ENCODE measurements at places on chromosomes 6 and 20. TPM values are rescaled to one million over a fixed set of nuclear protein-coding genes. Genes with fewer than 3 reads are reported as not detected.

The BPIFB1 gene
- not detected for total RNA-seq

The MEP1A gene
- not detected for total RNA-seq

The NRSN1 gene
- total RNA-seq, result not detected

The HSPA12B gene
- total RNA-seq, result not detected

The ZC3H12D gene
- 45.9 TPM for total RNA-seq

The GGTLC1 gene
- total RNA-seq, result not detected

The CLVS2 gene
- total RNA-seq, result not detected

The DTNBP1 gene
- 12.3 TPM for total RNA-seq

The PDE7B gene
- 0.11 TPM for total RNA-seq

The HLA-DRB5 gene
- total RNA-seq, result 10.1 TPM

The CST2 gene
- not detected for total RNA-seq

The ADGRG6 gene
- total RNA-seq, result 0.61 TPM

The FAM184A gene
- 0.79 TPM for total RNA-seq

The OR2H2 gene
- total RNA-seq, result not detected

The CST7 gene
- total RNA-seq, result 54.6 TPM

The IMPG1 gene
- not detected for total RNA-seq

The OR2H1 gene
- not detected for total RNA-seq

The CGAS gene
- 8.9 TPM for total RNA-seq

The ADGB gene
- total RNA-seq, result not detected

The HLA-E gene
- total RNA-seq, result 1,266 TPM

The MRAP2 gene
- not detected for total RNA-seq

The RING1 gene
- 29.1 TPM for total RNA-seq

The CALHM4 gene
- total RNA-seq, result not detected

The ZBTB12 gene
- 0.27 TPM for total RNA-seq

The OVOL2 gene
- total RNA-seq, result not detected

The GPLD1 gene
- total RNA-seq, result 0.73 TPM
